Hypothalamus (tissue), 51 donors: ENCODE measurements at places on chromosomes 6 and 20.

- no peak for DNase-seq
These were observed 738.2 kb downstream of the COL12A1 start for GRCh38 chr6:74467533-74468215.

- DNase-seq, result no peak
These were observed 49.8 kb upstream of the FANCE start for GRCh38 chr6:35402136-35402855.

DNA sequence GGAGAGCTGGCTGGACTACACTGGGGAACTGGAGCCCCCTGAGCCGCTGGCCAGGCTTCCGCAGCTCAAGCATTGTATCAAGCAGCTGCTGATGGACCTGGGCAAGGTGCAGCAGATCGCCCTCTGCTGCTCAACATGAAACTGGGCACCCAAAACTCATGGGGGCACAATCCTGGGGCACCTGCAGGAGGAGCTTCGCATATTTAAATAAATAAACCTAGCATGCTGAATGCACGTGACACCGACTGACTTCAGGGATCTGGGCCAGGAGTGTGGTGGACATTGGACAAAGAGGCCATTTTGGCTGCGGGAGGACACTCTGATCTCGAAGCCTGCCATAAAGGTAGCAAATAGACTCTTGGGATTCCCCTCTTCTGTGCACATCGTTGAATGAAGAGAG is 6.8 kb downstream of the SCAND1 start:
- DNase-seq, result no peak

DNA sequence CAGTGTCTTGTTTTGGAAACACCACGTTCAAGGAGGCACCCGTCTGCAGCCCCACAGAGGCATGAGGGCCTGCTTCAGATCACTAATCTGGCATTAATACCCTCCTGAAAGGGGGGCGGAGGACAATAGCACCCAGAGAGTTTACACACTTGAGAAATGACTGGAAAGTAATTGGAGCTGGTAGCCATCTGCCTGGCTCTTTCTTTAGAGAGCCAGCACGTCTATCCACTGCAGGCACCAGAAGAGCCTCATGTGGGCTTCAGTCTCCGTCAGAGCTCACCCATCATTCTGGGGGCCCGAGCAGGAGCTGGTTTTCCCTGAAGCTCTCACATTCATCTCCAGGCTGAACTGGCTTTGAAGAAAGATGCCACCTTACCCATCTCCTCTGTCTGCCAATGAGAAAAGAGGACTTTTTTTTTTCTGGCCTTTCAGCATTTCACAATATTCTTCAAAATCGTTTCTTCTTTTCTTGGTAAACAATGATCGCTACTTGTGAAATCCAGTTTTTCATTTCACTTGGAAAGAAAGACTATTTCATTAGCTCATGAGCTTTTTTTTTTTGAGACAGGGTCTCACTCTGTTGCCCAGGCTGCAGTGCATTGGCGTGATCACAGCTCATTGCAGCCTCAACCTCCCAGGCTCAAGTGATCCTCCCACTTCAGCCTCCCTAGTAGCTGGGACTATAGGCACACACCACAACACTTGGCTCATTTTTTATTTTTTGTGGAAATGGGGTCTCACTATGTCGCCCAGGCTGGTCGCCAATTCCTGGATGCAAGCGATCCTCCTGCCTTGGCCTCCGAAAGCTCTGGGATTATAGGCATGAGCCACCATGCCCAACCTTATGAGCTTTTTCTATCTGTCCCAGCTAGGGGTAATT is 124.7 kb upstream of the ZNF217 start:
- DNase-seq, result no peak

DNA sequence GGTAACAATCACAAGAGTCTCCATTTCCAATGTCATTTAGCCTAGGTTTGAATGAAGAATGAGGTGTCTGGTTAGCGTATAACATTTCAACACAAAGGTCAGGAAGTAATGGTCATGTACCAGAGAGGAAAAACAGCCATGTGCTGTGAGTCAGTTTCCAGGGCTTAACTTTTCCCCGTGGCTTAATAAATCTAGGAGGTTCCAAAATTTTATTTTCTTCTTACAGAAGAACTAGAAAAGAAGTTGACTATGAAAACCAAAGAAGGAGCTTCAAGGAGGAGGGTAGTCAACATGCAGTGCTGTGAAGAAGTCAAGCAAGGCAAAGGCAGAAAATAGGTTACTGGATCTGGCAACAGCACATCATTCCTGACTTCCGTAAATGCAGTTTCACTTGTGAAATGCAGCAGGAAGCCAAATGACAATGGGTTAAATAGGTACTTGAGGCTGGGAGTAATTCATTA is 8.4 kb upstream of the GABRR2 start:
- DNase-seq, result no peak

DNA sequence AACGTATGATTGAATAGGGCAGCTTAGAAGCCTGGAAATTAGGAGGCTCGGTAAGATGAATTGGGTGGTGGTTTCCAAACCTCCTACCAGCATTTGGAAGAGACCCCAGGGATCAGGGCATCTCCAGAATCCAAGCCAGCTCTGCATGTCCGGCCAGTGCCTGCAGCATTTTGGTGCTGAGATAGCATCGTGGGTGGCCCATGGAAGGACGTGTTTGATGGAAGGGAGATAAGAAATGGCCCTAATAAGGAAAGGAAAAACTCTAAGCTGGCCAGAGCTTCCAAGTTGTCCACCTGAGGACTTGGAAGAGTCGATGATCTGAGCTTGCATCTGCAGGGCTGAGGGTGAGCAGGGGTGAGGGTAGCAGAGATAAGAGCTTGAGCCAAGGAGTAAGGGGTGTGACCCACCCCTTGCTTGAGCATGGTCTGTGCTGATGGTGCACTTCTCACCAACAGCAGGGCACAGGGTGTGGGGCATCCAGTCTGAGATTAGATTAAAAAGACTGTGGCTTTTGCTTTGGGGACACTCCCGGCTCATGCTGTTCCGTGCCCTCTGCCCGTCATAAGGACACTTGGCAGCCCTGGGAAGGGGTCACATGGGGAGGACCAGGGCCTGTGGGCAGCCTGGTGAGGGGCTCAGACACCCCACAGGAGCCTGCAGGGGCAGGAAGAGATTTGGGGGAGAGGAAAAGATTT is 213.2 kb downstream of the ERMARD start:
- no peak for DNase-seq

GRCh38 chr6:79372757-79373156 is 138.3 kb upstream of the HMGN3 start:
- no peak for DNase-seq

DNA sequence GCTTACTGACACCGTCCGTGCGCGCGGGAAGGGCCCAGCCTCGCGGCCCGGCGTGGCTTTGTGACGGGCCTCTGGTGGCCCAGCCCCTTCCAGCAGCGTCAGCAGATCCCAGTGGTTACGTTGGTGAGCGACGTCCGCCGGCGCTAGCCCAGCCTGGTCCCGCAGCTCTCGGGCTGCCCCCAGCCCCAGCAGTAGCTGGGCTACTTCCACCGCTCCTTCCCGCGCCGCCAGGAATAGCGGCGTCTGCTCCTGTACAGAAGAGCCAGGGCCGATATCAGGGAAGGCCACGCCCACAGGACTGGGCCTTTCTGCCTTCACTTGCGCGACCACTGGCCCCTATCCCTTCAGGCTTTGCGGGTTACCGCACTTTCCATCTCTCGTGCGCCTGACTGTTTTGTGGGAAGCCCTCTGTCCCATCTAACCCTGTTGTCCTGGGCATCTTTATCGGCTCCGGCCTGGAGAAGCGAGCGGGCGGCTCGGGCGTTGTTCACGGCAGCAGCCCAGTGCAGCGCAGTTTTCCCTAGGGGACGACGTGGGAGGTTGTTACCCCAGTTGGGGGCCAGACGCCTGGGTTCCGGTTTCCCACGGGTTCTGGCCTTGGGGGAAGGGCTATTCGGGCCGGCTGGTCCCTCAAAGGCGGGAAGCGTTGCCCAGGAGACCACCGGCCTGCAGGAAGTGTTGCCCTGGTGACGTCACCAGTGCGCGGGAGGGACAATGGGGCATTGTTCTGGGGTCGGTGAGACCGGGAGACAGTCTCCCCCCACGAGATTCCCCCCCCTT is 3.6 kb upstream of the GPSM3 start:
- DNase-seq, result peak; percentile 66

GRCh38 chr20:16158090-16158975 is 414.9 kb downstream of the KIF16B start:
- no peak for DNase-seq

DNA sequence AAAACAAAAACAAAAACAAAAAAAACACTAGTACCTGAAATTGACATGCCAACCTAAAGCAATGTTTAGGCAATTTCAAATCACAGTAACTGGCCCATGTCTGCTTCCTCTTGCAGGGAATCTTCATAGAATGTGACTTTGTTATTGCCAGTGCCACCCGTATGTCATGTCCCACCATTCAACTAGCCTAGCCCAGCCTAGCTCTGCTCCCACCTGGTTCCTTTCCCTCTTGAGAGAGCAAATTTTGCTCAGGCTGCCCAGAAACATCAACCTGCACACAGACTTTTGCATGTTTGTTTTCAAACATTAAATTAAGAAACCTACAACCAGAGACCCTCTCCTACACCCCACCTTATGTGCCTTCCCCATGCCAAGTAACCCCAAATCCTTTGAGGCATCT is 124.8 kb upstream of the SLC2A12 start:
- no peak for DNase-seq

DNA sequence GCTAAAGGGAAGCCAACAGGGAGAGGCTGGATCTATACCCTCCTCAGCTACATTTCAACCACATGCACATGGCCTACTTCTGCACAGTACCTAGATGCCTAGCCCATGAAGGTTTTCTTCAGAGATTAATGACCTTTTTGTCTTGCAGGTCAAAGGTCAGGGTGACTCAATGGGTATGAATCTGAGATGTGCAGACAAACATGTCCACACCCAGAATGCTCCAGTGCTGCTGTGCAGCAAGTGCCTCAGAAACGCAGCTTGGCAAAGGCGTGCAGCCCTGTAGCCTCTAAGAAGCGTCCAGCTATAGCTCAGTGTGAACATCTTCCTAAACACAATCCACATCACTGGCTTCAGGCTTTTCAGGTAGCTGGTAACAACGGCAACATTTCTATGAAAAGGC is 24.4 kb downstream of the MAP1LC3A start:
- no peak for DNase-seq

DNA sequence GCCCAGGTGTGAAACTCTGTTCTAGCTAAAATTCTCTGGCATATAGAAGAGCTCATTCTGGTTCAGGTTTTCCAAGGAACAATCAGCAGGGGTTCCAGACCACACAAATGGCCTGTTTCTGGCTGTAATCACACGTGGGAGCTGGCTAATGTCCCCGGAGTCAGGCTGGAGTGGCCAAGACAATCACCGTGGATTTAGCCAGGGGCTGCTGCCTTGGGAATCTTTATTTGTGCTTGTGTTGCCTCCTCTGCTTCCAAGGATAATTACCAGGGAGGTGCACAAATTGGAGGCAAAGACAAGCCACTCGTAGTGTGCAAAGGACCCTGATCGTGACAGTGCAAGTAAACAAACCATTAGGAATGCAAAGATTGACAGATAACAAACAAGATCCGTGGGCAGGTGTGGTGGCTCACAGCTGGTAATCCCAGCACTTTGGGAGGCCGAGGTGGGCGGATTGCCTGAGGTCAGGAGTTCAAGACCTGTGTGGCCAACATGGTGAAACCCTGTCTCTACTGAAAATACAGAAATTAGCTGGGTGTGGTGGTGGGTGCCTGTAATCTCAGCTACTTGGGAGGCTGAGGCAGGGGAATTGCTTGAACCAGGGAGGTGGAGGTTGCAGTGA is 77.3 kb downstream of the KCNB1 start:
- no peak for DNase-seq
